NCI-H2081 (cell line): ENCODE measurements at places on chromosomes 2 and 18.

DNA sequence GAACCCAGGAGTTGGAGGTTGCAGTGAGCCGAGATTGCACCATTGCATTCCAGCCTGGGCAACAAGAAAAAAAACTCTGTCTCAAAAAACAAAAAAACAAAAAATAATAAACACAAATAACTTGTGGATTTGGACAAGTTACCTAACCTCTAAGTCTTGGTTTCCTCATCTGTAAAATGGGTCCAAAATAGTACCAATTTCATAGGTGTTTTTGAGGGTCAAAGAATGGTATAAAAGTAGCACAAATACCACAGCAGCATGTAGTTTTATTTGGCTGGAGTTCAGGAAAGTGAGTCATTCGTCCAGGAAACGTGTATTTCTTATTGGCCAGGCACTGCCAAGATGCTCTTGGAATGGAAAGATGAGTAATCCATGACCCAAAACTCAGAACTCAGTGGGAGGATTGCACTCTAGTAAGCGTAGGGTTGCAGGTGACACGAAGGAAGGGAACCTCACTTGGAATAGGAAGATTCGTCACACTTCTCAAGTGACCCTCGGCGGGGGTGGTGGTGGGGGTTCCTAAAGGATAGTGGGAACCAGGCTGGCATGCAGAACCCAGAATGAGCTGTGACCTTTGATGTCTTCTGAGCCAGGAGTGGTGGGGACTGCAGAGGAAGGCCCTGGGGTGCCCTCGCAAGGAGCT lies 24.4 kb downstream of the GRHL1 start:
- DNase-seq: no peak

DNA sequence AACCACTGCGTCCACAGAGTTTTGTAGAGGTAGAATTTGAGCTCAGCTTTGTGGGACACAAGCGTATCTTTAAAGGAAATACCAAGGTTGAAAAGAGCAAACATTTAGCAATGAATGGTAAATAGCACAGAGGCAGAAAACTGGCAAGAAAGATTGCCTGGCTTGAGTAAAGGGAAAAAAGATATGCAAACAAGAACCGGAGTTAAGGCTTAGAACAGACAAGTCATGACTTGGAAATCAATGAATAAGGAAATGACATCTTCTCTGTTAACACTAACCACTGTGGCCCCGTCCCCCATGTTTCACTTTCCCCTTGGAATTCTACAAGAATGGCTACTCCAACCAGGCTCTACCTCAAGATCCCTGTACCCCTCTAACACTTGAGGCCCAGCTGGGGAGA lies 3.8 kb downstream of the STAM2 start:
- DNase-seq: no peak

DNA sequence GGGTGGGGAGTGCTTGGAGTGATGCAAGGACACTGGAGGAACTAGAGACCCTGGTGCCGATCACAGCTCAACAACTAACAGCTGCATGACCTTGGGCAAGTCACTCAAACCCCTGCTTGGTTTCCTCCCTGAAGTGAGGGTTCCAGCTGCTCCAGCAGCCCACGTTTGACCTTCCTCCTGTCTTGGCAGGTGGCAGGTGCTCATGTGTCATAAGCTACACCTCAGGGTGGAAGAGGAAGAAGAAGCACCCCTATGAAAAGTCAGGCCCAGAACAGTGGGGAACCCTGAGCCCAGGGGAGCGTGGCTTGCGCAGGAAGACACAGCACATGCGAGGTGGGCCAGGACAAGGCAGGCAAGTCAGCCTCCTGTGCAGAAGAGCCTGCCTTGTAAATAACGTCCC lies 42.4 kb downstream of the MRPL35 start:
- DNase-seq: no peak

GRCh38 chr18:35137632-35138031 lies 96.4 kb downstream of the MAPRE2 start:
- DNase-seq: no peak

DNA sequence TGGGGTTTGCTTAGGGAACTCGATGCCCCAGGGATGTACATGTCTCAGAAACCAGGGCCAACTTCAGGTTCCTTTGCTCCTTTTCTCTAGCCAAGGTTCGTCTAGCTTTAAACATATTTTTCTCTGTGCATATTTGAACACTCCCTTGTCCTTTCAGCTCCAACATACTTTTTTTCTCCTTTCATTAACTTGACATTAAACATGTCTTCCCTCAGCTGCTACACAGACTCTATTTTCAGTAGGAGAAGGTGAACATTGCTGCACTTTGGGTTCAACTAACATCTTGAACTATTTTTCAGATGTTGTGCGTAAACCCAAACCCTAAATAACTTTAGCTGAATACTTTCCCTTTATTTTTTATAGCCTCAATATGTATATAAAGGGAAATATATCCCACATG lies 212.9 kb downstream of the MTX2 start:
- DNase-seq: no peak

- DNase-seq: no peak
Observed at GRCh38 chr18:49189772-49190171, 239.0 kb upstream of the SMAD7 start.

GRCh38 chr2:36727550-36727949 lies 31.0 kb downstream of the VIT start:
- DNase-seq: no peak
